ENCODE measurements at places on chromosomes 3 and 15. TPM values are rescaled to one million over a fixed set of nuclear protein-coding genes. Genes with fewer than 3 reads are reported as not detected.

Gene EPM2AIP1
- 29.7 TPM for total RNA-seq

Gene ZNF280D
- total RNA-seq: 29.7 TPM

Gene SI
- 2.0 TPM for total RNA-seq

Gene XCR1
- total RNA-seq: not detected

Measured in progenitor cell of endocrine pancreas (in vitro differentiated cells).